PC-3 (cell line): ENCODE measurements at places on chromosomes 4 and X.
A peak's percentile ranks its signal among the peaks of the same experiment; 100 is the strongest.

GRCh38 chrX:153628665-153629064 is 18.3 kb upstream of the DUSP9 start:
- no peak for DNase-seq

- DNase-seq: peak; percentile 68
Measured at GRCh38 chr4:168409089-168409801, 71.0 kb downstream of the DDX60L start.

GRCh38 chr4:184868623-184869022 is 42.9 kb upstream of the ACSL1 start:
- no peak for DNase-seq

DNA sequence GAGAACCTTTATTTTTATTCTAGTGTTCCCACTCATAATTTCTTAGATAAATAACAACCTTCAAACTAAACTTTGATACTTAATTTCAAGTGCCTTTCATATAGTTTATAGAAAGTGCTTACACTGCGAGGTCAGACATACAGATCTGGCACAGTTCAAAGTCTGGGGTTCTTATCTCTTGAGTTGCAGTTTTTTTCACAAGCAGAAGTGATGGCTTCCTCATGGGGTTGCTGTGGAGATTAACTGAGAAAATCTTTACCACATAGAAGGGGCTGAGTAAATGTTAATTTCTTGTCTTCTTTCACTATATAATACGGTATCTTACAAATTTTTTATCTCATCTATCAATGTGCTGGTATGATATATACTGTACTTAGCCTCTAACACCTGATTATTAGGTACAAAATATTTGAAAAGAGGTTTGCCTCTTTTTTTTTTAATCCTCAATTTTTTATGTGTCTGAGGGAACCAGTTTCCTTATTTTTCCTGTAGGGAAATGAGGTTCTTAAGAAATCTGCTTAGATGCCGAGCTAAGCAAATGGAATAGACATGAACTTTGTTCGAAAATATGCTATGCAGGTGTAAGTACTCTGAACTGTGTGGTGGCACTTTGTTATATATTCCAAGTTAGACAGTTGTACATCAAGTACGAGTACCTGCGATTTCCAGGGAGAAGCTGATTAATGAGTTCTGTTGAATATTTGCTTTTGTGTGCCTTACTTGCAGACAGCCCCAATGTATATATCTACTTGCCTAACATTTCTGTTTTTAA is 3.3 kb downstream of the ING2 start:
- DNase-seq: no peak

DNA sequence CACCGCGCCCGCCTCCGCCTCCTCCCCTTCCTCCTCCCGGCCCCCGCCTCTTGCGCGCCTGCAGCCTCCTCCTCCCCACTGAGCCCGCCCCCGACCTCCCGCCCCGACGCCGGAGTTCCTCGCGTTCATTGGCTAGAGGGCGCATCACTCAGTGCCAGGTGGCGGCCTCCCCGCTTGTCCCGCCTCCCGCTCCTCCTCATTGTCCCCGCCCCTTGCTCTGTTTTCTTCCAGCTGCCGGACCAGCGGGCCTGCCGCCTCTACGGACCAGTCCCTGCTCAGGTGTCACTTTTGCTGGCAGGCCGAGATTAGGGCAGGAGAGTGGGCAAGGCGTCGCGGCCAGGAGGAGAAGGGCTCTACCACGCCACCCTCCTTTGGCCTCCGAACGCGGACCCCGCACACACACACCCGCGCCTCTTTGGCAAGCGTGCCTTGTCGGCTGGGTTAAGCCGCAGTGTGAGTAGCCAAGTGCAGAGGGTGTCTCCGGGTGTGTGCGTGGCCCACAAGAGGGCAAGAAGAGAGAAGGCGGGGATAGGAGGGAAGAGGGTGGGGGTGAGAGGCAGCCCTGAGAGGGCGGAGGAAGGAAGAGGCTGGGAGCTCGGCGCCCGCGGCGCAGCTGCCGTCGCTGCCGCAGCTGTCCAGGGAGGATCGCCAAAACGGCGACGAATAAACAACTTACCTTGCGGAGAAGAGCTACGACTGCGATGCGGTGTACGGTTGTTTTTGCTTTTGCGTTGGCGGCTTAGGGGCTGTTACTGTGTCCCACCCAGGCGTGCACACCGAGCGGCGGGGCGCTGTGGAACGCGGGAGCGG is 436 bp upstream of the PPP3CA start:
- DNase-seq: peak; percentile 91

- no peak for DNase-seq
Measured at GRCh38 chr4:67581208-67581857, 22.8 kb downstream of the STAP1 start.

GRCh38 chr4:155271557-155271956 is 63.1 kb downstream of the NPY2R start:
- DNase-seq: no peak

DNA sequence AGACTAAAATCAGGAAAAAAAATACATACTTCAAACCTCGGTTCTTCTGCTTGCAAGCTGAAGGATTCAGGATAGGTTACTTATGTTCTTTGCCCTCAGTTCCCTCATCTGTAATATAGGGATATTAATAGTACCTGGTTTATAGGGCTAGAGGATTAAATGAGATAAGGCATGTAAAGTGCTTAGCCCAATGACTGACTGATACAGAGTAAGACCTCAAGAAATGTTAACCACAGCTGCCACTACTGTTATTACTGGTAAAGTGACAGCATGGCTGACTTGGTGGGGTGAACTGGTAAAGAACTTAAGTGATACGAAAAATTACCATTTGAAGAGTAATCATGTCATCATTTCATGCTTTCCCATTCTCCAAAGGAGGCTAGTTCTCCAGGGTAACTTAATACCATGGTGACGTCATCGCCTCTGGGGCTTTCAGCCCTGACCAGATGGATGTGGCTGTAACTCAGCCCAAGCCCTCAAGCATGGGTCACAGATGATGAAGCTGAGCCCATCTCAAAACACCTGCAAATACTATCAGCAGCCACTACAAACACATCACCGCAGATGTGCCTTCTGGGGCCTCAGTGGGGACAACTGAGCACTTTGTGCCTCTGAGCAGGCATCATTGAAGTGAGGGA is 44.5 kb upstream of the SCML1 start:
- peak; percentile 63 for DNase-seq

DNA sequence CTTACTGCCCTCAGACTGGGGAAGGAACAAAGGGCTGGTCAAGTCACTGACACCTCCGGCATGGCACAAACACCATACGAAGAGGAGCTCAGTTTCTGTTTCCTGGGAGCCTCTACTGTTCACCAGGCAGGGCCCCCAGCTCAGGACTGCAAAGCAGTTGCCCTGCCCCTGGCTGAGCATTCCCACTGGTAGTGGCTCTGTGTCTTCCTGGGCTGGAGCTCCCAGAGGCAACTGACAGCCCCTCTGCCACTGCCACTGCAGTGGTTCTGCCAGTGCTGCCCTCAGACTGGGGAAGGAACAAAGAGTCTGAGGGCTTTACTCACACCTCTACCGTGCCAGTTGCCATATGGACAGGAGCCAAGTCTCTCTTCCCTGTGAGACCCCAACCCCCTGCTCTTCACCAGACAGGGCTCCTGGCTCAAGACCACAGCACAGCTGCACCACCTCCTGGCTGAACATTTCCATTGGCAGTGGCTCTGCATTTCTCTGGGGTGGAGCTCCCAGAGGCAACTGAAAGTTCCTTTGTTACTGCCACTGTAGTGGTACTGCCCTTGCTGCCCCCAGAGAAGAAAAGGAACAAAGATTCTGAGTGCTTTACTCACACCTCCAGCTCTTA is 67.9 kb downstream of the SMARCA5 start:
- no peak for DNase-seq

DNA sequence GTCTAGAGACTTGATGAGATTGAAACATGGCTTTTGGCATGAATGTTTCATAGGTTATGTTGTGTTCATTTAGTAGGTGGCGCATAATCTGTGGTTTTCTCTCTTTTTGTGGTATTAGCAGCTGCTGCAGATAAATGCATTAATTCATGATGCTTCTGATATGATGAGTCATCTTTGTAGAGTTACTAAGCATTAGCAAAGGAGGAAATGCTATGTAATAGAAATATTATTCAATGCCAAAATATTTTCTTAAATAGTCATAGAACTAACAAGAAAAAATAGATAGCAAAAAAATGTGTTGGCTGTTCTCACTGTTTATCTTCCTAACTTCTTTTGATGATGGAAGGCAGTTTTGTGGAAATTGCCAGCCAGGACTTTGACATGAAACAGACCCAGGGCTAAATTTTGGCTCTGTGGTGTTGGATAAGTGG is 3.6 kb downstream of the ZXDB start:
- DNase-seq: peak; percentile 84

GRCh38 chrX:115462406-115462805 is 98.6 kb upstream of the PLS3 start:
- no peak for DNase-seq

DNA sequence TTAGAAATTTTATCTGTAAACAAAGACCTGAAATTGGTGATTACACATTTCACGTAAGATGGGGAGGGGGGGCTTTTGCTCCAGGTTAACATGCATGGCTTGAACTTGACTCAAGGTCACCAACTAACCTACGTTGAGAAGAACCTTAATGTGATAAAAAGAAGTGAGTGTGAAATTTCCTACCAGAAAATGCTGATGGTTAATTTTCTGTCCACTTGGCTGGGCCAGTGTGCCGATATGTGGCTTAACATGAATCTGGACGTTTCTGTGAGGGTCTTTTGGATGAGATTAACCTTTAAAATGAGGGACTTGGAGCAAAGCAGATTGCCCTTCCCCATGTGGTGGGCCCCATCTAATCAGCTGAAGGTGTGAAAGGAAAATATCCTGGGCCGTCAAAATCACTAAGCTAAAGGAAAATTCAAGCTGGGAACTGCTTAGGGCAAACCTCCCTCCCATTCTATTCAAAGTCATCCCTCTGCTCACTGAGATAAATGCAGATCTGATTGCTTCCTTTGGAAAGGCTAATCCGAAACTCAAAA is 107.3 kb upstream of the ENPP6 start:
- no peak for DNase-seq

DNA sequence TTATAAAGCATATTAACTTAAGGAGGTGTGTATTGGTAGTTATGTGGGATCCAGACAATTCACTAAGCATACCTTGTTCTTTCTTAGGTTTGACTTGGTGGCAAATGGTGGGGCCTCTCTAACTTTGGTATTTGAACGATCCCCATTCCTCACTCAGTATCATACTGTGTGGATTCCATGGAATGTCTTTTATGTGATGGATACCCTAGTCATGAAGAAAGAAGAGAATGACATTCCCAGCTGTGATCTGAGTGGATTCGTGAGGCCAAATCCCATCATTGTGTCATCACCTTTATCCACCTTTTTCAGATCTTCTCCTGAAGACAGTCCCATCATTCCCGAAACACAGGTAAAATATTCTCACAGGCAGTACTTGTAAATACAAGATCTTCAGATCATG is 186.4 kb downstream of the DCTD start:
- DNase-seq: no peak

- DNase-seq: no peak
Measured at GRCh38 chr4:166658585-166658984, 575.7 kb downstream of the SPOCK3 start.

GRCh38 chr4:172348426-172348825 is 535.2 kb downstream of the GALNTL6 start:
- DNase-seq: no peak

- no peak for DNase-seq
Measured at GRCh38 chr4:72531322-72531721, 37.7 kb downstream of the ADAMTS3 start.

GRCh38 chr4:127829014-127829413 is 46.9 kb downstream of the HSPA4L start:
- no peak for DNase-seq

- no peak for DNase-seq
Measured at GRCh38 chr4:129883996-129884395, 788.0 kb downstream of the C4orf33 start.

GRCh38 chrX:21756785-21757529 is 959 bp downstream of the SMPX start:
- no peak for DNase-seq

DNA sequence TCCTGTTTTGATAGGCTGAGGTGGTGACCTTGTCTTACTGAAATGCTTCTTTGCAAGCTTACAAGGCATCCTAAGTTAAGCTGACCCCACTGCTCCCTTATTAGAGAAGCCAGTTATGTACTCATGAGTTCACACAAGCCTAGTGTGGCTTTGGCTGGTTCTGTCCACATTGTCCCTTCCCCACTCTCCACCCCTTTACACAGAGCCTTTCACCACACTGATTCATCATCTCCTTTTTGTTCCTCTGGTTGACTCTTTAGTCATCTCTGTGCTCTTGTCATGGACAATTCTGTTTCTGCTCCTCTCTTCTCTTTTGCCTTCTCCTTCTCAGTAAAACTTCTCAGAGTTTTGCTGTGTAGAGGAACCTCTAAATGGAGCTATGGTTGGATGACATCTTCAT is 4.9 kb downstream of the CHRNA9 start:
- peak; percentile 6 for DNase-seq
